ENCODE measurements at places on chromosomes 3 and 15. TPM values are rescaled to one million over a fixed set of nuclear protein-coding genes. Genes with fewer than 3 reads are reported as not detected.

RASGRF1 gene
- not detected for total RNA-seq

DNA sequence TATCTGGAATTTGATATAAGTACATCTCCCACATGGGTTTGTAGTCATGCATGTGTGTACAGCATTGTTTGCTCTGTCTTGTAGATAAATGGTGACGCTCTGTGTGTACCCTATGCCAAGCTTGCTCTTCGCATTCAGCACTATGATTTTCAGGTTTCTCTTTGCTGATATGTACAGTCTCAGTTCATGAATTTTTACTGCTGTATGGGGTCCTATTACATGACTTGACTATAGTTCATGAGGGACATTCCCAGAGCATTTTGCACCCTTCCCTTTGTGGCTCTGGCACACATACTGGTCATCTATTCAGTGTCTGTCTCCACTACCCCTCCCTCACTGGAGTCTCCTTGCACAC is 132.7 kb downstream of the EEFSEC start:
- no peak for DNase-seq

- DNase-seq: no peak
These were observed 10.3 kb downstream of the CX3CR1 start for GRCh38 chr3:39269528-39269927.

HDGFL3 gene
- total RNA-seq: 54.7 TPM

OXNAD1 gene
- total RNA-seq: 29.5 TPM

- no peak for DNase-seq
These were observed 723 bp downstream of the CPNE4 start for GRCh38 chr3:132034097-132034485.

All from activated T-helper 1 cell treated with anti-CD3 and anti-CD28 coated beads, Interleukin-12 subunit alpha, Interleukin-12 subunit beta, Interleukin-2, Interleukin-4 antibody, amounts not matched to agents 30 ng/mL and 10 ng/mL and 1 ng/mL, durations not matched to agents 14 hours and 24 hours and 36 hours (primary cell).